ENCODE measurements at places on chromosomes 16 and 17. TPM values are rescaled to one million over a fixed set of nuclear protein-coding genes. Genes with fewer than 3 reads are reported as not detected.

Gene KRT32
- not detected for total RNA-seq

DNA sequence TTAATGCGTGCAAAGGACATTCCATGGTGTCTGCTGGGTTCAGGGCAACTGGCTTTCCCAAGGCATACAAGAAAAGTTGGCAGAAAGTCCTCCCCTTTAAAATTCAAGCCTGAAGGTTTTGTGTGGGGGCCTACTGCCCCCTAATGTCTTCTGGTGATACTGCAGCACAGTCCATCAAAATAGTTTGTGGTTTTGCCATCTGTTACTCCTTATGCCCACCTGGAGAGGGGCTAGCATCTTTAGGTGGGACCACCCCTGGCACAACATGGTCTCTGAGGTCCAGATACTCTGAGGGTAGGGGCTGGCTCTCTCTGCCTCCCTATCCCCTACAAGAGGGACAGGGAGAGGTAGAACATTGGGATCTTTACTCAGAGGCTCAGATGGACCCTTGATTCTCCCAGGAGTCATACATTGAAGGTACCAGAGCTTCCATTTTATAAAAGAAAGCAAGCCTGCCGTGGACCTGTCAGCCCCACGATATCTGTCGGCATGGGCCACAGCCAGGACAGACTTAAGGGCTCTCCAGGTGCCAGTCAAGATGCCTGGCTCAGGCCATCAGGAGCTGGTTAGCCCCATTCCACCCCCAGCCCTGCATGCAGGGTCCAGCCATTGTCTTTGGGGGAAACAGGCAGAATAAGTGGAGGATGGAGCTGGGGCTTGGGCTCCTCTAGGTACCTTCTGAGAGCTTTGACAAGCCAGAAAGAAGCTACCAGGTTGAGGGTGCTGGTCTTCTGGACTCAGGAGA lies 6.3 kb downstream of the ESRP2 start:
- DNase-seq = peak; percentile 18

GRCh38 chr16:14002416-14002990 lies 68.6 kb upstream of the MRTFB start:
- DNase-seq = peak; percentile 42

GRCh38 chr17:75116737-75117136 lies 7.0 kb downstream of the ARMC7 start:
- no peak for DNase-seq

- no peak for DNase-seq
Observed at GRCh38 chr17:81222620-81222905, 202 bp downstream of the CEP131 start.

GRCh38 chr16:84914273-84914672 lies 94.5 kb downstream of the CRISPLD2 start:
- DNase-seq = no peak

GRCh38 chr16:3591436-3591803 lies 14.2 kb upstream of the NLRC3 start:
- DNase-seq = no peak

- no peak for DNase-seq
Observed at GRCh38 chr17:80245566-80246265, 14.9 kb upstream of the RNF213 start.

- DNase-seq = no peak
Observed at GRCh38 chr17:68567035-68567434, 34.1 kb downstream of the FAM20A start.

Gene GCGR
- not detected for total RNA-seq

- peak; percentile 55 for DNase-seq
Observed at GRCh38 chr17:8696426-8696825, 48.2 kb downstream of the CCDC42 start.

Gene GABARAPL2
- 109 TPM for total RNA-seq

DNA sequence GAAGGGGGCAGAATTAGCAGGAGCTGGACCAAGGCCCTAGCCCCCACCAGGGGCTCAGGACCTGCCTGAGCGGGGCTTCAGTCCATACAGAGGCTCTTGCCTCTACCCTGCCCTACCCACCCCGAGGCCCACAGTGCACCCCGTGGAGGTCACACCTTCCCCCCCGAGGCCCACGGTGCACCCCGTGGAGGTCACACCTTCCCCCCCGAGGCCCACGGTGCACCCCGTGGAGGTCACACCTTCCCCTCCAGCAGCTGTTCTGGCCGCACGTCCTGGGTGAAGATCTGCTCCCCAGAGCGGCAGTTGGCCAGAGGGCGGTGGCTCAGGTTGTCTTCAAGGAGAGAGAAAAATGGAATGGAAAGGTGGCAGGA lies 11.4 kb downstream of the CASKIN2 start:
- no peak for DNase-seq

DNA sequence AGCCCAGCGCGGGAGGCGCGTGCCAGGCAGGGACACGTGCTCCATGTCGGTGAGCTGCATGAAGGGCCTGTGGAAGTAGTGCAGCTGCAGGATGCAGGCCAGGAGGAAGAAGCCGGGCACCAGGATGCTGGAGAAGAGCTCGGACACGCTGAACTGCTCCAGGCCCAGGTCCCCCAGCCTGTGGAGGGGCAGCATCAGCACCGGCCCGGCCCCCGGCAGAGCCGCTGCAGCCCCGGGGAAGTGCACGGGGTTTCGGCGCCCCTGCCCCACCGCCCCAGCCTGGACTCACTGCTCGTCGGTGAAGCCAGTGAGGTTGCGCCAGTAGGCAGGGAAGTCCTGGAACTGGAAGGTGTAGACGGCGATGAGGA lies 28.0 kb downstream of the CTU2 start:
- no peak for DNase-seq

- peak; percentile 85 for DNase-seq
Observed at GRCh38 chr16:86509759-86510464, 415 bp upstream of the FOXF1 start.

Gene CHMP6
- 16.8 TPM for total RNA-seq

Gene LAT
- total RNA-seq = 3.3 TPM

Measured in astrocyte (in vitro differentiated cells and primary cell).